ENCODE measurements at places on chromosomes 6 and 20.

DNA sequence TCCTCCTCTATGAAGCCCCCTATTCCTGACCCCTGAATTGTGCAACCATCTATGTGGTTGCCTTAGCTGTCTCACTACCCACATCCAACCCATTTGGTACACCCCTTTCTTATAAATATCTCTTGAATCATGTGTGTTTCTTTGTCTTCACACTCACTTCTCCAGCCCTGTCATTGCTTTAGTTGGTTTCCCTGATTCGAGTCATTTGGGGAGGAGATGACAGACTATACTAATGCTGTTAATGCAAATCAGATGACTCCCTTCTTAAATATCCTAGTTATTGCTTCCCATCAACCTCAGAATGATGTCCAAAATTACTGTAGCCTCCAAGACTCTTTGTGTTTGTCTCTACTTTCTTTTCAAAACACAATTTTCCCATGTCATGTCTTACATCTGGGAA is 23.0 kb downstream of the SLC35D3 start:
- no peak for DNase-seq

GRCh38 chr6:131628726-131629125 is 684 bp upstream of the MED23 start:
- DNase-seq, result no peak

GRCh38 chr6:165308926-165309731 is at the start of gene C6orf118:
C6orf118 (minus strand) TSS chr6:165309605; CDS start chr6:165309586, 19 bp downstream.
- no peak for DNase-seq

- DNase-seq, result no peak
Measured at GRCh38 chr6:100382031-100382430, 82.7 kb downstream of the SIM1 start.

Measured in CD4-positive, alpha-beta T cell treated with Interferon alpha-2 for 1 hour (primary cell).